ENCODE measurements at places on chromosomes 12 and 14.

GRCh38 chr12:131287938-131288764 is 334.4 kb downstream of the ADGRD1 start:
- DNase-seq, result no peak

DNA sequence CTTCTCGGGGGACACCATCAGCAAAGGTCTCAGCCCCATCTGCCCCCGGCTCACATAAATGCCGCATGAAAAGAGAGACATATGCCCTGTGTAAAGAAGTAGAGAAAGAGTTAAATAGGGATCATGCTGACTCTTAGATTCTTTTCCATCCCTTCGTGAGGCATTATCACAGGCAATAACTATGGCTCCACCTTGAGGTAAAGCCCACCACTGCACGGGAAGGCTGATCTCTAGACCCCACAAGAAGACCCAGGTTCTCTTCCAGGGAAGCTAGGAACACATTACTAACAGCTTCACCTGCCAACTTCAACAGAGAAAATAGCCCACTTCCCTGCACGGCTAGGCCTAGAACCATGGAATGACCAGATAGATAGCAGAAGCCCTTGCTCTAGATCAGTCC is 14.1 kb upstream of the NOP2 start:
- no peak for DNase-seq

GRCh38 chr12:40216516-40217288 is 8.1 kb upstream of the LRRK2 start:
- DNase-seq, result no peak

DNA sequence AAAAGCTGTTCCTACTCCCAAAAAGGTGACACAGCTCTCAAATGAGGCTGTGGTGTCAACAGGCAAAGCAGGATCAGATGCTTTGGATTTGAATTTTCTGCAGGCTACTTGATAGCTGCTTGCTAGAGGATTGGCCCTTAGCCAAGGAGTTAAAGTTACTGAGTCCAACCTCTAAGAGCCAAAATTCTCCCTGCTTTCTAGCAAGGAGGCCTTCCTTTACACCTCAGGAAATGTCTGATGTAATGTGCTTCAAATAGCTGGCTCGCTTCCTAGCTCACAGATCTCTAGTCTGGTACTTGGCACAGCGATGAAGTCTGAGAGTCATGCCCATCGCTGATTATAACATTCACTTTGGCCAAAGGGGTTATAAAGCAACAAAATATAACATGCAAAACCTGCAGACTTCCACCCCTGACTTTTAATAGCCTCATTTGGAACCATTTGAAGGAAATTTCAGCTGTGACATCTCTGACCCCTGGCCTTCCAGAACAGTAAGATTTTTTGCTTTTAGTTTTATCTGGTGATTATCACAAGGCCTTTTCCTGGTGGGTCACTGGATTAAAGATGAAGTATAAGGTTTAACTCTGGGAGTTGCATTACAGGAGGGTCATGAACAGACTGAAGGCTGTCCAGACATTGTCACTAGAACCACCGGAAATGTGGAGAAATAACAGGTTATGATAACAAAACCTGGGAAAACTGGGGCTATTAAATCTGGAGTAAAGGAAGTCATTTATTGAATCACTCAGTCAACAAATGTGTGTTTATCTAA is 189.7 kb downstream of the EPS8 start:
- no peak for DNase-seq

- no peak for DNase-seq
Observed at GRCh38 chr14:22822016-22822570, 6.9 kb upstream of the SLC7A7 start.

DNA sequence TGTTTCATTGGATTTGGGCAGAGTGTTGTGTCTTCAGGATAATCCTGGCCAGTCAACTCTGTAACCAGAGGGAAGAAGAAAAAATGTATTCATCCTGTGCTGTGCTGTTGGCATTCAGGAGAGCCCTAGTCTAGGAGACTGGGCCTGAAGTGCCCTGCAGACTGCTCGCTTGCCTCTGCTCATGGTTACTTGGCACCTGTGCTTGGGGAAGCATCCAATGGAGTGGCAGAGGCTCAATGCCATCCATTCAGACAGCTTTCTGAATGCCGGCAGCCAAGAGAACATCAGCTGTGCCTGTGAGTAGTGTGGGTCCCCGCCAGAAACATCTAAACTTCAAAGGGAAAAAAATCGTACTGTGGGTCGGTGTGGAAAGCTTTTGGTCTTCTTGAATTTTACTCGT is 124.2 kb downstream of the SRGAP1 start:
- DNase-seq, result no peak

DNA sequence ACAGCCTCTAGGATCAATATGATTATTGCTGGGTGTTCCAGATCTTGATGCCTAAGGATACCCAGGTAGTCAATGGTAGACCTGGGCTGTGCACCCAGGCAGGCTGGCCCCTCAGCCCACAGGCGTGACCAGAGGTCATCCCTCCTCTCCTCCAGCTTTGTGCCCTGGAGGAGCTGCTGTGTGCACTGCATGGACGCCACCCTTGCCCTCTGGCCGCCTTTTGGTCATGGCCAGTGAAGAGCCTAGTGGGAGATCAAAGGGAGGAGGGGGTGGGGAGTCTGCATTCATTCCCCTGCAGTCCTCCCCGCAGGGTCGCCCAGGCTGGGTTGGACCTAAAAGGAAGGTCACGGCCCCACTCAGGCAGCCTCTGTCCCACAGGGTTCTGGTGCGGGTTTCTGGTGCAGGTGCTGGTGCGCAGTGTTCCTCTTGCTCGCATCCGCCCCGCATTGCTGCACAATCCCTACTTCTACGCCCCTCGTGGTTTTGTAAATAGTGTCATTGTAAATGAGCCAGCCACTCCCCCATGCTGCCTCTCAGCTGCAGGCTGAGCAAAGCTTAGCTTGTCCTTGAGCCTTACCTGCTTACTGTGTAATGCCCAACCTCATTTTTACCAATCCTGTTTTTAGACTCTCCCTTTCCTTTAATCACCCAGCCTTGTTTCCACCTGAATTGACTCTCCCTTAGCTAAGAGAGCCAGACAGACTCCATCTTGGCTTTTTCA is 55.3 kb downstream of the PSMA6 start:
- no peak for DNase-seq

DNA sequence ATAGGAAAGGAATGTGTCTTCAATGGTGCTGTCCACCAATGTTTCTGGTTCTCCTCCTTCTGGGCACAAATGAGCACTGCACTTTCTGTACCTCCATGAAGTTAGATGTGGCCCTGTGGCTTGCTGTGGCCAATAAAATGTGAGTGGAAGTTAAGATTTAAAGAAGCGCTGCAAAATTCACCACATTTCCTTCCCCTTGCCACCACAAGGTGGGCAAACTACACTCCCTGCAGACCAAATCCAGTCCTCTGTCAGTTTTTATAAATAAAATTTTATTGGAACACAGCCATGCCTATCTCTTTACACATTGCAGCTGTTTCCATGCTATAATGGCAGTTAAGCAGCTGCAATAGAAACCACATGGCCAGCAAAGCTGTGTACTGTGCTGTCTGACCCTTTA is 141.4 kb upstream of the TMPO start:
- no peak for DNase-seq

- no peak for DNase-seq
Observed at GRCh38 chr12:132046561-132046960, 96.8 kb downstream of the EP400 start.

DNA sequence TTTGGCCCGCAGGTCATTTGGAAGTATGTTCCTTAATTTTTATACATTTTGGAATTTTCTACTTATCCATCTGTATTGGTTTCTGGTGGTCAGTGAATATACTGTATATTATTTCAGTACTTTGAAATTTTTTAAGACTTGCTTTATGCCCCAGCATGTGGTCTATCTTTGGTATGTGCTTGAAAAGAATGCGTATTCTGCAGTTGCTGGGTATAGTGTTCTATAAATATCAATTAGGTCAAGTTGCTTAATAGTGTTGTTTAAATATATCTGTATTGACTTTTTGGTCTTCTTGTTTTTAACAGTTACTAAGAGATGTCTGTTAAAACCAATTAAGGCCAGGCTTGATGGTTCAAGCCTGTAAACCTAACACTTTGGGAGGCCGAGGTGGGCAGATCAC is 21.7 kb upstream of the SIX1 start:
- no peak for DNase-seq

DNA sequence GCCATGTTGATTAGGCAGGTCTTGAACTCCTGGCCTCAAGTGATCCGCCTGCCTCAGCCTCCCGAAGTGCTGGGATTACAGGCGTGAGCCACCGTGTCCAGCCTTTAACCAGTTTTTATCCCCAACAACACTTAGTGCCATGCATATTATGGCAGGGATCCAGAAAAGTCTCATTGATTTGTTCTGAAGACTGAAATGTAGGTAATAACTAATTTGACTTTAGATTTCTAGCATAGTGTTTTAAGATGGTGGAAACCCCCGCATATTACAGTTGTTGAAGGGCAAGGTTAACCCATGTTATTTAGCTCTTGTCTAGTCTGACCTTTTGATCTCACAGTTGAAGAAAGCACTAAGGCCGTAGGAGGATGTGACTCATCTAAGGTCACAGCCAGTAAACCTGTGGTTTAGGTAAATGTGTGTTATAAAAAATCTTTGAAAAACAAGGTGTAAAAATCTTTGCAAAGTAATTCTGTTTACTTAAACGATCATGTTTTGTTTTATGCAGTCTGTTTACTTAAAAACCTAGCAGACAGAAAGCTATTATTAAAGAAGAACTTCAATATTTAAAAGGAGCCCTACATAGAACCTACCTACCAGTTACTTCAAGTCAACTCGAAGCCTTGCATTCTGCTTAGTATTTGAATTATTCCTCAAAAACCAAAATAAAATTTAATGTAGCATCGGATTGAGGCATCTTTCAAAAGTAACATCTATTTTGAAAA is 24.8 kb downstream of the BICDL1 start:
- no peak for DNase-seq

GRCh38 chr12:93315907-93316622 is 61.7 kb upstream of the NUDT4 start:
- no peak for DNase-seq

DNA sequence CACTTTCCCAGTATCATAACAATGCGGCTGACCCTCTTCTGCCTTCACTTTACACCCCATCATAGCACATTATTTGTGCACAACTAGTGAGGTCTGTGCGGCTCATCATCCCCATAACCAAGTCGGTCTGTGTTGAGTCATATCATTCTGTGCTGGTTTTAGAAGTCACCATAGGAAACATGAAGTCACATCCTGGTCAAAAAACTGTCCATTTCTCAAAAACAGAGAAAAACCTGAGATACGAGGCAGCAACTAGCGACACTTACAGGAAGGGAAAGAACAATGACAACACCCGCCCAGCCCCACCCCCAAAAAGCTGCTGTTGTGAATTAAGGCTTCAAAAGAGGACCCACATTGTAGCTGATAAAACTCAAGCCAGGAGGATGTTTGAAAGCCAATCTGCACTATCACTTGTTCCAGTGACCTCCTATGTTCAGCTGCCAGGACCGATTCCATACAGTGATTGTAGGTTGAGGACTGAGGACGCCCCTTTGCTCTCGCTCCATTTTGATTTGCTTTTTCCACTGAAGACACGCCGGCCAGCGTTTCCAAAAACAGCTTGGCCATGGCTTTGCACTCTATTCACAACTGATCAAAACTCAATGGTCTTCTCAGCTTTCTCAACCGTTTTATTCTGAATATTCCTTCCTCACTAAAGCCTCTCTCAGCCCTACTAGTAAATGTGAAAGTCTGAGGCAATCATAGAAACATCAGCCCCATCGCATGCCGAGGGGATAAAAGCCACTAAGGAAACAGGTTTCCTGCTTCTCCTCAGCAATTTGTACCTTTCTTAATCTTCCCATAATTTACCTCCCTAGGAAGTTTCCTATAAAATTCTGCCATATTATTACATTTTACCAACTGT is 87.5 kb downstream of the DUSP16 start:
- DNase-seq, result no peak

GRCh38 chr12:62537551-62537950 is 70.9 kb downstream of the MON2 start:
- DNase-seq, result no peak

GRCh38 chr12:66636771-66637170 is 42.1 kb downstream of the GRIP1 start:
- no peak for DNase-seq

GRCh38 chr12:94832780-94833681 is 170.5 kb downstream of the NDUFA12 start:
- no peak for DNase-seq

DNA sequence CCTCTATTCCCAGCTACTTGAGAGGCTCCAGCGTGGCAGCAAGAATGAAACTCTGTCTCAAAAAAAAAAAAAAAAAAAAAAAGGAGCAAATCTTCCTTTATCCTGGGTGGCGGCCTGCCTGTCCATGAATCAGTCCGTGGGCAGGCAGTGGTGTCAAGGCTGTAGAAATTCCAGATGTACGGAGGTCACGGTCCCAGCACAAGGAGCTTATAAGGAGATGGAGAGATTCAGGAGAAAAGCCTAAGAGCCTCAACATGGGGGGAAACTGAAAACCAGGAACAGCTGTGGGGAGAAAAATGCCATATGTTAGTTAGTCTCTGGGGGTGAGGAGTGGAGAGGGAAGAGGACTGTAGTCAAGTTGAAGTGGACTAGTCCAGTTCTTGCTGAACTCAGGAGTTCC is 130.5 kb upstream of the CRY1 start:
- no peak for DNase-seq

Data from activated T-cell treated with anti-CD3 and anti-CD28 coated beads for 1 hour (primary cell).